ENCODE measurements at places on chromosomes 5 and 9. TPM values are rescaled to one million over a fixed set of nuclear protein-coding genes. Genes with fewer than 3 reads are reported as not detected.

The GPRIN1 gene
- total RNA-seq, result 34.0 TPM

DNA sequence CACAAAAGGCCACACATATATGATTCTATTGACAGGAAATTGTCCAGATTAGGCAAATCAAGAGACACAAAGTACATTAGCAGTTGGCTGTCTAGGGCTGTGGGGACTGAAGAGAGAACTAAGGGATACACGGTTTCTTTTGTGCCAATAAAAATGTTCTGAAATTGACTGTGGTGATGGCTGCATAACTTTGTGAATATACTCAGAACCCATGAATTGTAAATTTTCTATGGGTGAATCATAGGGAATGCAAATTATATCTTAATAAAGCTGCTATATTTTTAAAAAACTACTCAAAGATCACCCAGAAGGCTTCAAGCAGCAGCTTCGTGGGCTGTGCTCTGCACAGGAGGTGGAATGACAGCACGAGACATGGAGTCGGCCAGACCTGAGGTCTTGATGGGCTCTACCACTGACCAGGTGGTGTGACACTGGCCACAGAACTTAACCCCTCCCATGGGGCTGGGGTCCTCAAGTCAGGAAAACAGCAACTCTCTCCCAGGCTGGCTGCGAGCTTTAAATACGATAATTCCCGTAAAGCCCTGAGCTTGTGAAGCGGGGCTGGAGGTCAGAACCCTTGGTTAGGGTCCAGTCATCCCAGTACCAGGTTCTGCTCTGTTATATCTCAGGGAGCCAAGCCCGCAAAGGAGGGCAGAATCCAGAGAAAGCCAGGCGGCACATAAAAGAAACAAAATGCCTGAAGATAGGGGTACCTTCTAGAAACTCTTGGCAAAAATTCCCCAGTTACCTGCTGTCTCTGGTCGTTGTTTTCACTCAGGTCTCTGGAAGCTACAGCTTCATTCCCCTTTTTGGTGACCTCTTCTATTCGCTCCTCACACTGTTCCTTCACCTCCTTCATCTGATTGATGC lies 59.1 kb downstream of the GOLM1 start:
- no peak for DNase-seq

The ADAMTS12 gene
- 3.3 TPM for total RNA-seq

DNA sequence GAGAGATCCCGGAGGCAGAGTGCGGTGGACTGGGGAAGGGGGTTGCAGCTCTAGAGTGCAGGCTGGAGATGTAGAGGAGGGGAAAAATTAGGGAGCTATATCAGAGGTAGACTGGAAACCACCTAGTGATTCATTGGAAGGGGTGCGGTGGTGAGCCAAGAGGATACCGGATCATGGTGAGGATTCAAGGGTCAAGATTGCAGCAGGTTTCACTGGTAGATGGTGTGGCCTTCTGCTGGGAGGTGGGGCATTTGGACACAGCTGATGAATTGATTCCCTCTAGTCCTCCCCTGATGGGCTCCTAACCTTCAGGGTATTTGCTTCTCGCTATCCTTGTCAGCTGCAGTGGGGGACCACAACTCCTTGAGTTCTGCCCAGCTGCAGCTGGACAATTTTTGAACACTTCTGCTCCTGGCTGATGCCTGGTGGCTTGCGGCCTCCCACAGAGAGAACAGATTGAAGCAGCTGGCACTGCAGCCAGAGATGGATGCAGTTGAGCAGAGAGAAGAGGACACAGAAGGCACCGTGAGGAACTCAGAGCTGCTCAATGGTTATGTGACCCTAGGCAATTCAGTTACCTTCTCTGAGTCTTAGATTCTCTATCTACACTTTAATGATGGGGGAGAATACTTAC lies 134.4 kb upstream of the ABCA1 start:
- no peak for DNase-seq

The GHR gene
- total RNA-seq, result 0.17 TPM

- no peak for DNase-seq
Measured at GRCh38 chr5:123155446-123155960, 66.5 kb downstream of the PRDM6 start.

DNA sequence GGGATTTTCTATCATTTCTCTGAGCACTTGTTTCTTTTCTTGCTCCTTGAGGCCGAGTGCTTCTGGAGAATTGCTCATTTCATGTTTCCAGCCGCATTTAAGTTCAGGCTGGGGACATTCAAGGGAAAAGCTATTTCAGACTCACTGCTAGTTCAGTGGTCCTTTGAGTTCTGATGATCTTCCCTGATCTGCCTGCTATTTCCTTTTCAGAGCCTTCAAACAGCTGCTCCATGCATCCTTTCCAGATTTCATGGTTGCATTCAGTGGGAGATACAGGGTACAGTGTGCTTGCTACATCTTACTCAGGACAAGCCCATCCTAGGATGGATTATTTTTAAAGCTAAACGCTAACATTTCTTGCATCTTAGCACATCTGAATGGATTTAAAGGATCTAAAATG lies 14.7 kb downstream of the NDUFS4 start:
- no peak for DNase-seq

The CCIN gene
- total RNA-seq, result not detected

- no peak for DNase-seq
Measured at GRCh38 chr5:34844106-34844505, 5.1 kb downstream of the TTC23L start.

DNA sequence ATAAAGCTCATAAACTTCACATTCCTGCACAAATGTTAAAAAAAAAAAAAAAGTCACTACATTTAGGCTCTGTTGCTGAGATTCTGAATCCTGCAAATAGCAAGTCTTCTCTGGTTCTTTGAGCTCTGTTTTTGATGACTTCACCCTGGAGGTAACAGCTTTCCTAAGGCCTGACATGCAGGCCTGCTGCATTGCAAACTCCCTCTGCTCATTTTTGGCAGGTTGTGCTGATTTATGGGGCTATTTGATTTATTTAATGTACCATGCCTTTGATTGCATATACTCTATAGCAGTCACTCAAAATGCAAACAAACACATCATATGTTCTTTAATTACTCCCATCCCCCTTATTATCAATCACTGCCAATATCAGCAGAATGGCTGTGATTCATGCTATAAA lies 416.1 kb upstream of the IZUMO3 start:
- DNase-seq, result no peak

DNA sequence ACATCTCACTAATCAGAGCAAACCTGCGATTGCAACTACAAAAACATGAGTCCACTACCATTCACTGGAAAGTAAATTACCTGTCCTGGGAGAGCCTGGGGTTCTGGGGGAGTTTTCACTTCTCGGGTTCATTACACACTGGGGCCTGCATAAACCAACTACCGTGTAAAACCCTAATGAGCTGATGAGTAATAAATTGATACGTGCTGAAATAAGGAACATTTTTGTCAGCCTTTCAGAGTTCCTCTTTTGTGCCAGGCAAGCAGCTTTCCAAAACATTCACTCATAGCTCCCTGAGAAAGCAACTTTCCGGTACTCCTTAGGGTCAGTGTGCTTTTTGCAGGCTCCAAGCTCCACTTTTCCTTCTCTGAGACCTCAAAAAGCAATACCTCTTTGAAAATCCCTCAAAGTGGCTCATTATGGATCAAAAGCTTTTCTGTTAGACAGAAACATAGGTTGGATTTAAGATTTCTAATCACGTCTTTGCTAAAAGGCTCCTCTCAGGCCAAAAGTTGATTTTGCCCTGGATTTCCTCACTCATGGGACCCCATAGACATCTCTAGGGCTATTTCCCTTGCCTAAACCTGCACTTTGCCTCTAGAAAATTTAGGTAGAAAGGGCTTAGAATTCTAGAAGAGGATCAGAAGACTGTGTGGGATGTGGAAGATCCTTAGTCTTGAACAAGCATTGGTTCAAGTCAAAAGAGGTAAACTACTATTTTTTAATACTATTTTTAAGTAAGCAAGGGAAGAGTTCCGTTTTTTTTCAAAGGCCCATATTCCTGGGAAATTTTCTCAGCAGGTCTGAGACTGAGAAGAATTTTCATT lies 74.8 kb downstream of the ST8SIA4 start:
- no peak for DNase-seq

The SLC36A3 gene
- total RNA-seq, result not detected

GRCh38 chr5:108146222-108146621 lies 235.7 kb downstream of the FBXL17 start:
- DNase-seq, result no peak

DNA sequence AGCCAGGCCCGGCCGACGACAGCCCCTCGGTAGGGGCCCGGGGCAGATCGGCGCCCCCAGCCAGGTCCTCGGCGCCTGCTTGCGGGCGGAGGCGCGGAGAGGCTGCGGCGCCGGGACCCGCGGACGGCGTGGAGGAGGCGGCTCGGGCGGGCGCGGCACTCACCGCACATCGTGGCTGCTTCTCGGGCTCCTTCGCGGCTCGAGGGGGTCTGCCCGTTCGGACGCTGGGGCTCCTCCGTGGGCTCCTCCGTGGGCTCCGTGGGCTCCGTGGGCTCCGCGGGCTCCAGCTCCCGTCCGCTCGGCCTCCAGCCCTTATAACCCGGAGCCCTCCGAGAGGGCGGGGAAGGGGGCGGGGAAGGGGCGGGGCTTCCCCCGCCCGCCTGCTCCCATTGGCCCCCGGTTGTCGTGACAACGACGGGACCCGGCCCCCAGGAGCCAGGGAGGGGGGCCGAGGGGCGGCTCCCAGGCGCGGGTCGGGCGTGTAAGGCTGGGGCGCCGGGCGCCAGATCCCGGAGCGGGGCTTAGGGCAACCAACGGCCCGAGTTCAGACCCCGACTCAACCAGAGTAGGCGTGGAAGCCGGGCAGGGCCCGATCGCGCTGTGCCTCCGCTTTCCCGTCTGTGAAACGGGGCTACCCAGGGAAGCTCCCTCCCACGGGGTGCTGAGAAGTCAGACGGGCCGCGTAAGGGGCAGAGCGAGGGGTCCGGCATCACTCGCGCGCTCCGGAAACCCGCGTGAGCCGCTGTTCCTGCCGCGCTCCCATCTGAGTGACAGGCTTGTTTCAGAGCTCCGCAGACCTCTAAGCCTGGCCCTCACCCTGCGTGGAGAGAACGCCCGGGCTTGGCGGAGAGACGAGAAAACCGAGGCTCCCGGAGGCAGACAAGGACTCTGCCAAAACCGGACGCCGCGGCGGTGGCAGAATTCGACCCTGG lies at the start of gene GFPT2:
Gene GFPT2 (minus strand): TSS at position 289 of the 932 bp plus-strand sequence. CDS start 119 bp downstream, at position 170.
- DNase-seq, result no peak

The DOCK8 gene
- 0.51 TPM for total RNA-seq

DNA sequence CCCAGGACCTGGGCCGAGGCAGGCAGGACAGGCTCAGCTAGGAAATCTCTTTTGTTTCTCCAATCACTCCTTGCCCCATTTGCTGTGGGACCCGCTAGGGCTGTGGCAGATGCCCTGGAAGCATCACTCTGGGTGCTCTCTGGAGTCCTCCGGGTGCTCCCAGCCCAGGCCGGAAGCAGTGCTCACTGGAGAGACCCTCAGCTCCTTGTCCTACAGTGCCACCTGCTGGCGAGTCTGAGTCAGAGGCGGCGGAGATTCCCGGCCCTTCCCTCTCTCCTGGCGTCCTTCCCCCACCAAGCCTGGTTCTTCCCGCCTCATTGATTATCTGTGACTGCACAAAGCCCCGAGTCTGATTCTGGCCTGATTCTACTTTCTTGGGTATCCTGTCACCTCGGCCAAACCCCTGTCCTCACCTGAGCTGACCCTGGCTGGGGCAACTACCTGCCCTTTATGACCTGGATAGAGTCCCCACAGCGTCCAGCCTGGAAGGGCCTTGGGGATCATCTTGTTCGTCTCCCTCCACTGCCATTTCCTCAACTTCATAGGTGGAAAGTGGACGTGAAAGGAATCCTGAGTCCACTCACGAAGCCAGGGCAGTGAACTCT lies 7.3 kb upstream of the BARHL1 start:
- no peak for DNase-seq

The PCDH1 gene
- 17.4 TPM for total RNA-seq

DNA sequence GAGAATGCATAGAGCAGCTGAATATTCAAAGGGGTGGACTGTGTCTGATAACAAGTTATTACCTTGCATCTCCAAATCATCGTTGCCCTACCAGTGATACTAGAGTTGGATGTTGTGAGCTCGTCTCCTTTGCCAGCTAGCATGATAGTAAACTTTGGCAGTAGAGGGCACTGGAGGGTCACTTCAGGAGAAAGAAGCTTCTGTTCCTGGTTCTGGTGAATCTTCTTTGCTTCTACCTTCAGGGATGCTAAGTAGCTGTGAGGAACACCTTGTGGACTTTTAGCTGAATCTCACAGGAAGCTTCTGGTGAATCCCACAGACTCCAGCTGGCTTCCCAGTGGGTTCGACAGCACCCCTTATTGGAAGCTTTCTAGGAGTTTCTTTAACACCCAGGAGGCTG lies 626.6 kb upstream of the SGCD start:
- no peak for DNase-seq

DNA sequence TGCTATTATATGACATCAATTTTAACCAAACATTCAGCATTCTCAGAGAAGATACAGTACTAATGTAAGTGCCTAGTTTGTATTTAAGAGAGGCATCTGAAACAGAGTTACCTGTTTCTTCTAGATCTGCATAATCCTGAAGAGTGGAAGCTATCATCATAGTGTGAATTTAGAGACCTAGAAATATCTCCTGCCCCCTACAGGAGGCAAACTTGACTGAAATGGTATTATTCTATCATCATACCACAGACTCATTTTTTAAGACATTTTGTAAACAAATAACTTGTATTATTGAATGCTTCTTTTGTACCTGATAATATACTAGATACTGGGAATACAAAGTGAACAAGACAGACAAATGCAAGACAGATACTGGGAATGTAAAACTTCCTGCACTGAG lies 216.8 kb upstream of the RPS23 start:
- no peak for DNase-seq

DNA sequence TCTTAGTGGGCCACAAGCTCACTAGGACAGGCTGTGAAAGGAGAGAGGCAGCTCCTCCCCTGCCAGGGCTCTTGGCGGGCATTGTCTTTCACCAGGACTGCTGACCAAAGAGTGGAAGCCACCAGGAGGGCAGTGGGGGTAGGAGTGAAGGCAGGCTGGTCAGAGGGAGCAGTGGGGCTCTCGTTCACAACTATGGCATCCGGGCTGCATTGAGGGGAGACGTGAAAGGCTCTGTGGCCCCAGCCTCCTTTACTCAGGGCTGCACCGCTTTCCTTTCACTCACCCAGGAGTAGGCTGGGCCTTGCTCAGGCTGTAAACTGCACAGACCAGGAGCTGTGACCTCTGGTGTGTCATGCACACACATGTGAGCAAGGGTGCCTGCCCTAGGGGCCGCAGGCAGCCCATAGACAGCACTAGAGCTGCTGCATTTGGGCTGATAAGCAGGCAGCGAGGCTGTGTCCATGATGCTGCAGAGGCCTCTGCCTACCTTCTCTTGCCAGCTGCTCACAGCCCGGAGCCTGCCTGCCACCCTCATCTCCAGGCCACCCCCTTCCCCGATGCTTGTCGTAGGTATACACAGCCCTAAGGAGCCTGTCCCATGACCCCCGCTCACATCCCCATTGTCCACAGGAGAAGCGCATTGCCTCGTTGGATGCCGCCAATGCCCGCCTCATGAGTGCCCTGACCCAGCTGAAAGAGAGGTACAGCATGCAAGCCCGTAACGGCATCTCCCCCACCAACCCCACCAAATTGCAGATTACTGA lies 130.4 kb downstream of the DAB2IP start:
- DNase-seq, result no peak

GRCh38 chr5:115766608-115767007 lies 49.9 kb downstream of the CDO1 start:
- no peak for DNase-seq

The ZFP37 gene
- 0.58 TPM for total RNA-seq

- no peak for DNase-seq
Measured at GRCh38 chr5:143677403-143677802, 134.6 kb upstream of the HMHB1 start.

The SLC6A3 gene
- not detected for total RNA-seq

GRCh38 chr5:139100825-139101224 lies 97.3 kb downstream of the SIL1 start:
- no peak for DNase-seq

GRCh38 chr5:61450493-61451279 lies 118.6 kb downstream of the ZSWIM6 start:
- DNase-seq, result no peak
